Melanocyte of skin (primary cell): ENCODE measurements at places on chromosomes 2 and 18. TPM values are rescaled to one million over a fixed set of nuclear protein-coding genes. Genes with fewer than 3 reads are reported as not detected.

The CCDC150 gene
- total RNA-seq: 6.5 and 8.0 TPM in 2 replicates

The CHRNA1 gene
- 0.34 and 0.36 TPM in 2 replicates for total RNA-seq

The ERFE gene
- 0.34 and 0.36 TPM in 2 replicates for total RNA-seq

The UGT1A5 gene
- total RNA-seq: not detected in 2 replicates

The FZD7 gene
- total RNA-seq: 2.7 and 5.2 TPM in 2 replicates

The RUFY4 gene
- 0.15 TPM in 1 of 2 replicates, not detected in the other for total RNA-seq

The AGAP1 gene
- 13.7 and 15.7 TPM in 2 replicates for total RNA-seq

The HNRNPA3 gene
- total RNA-seq: 47.6 and 52.1 TPM in 2 replicates

The FN1 gene
- 138 and 632 TPM in 2 replicates for total RNA-seq

The CFAP210 gene
- total RNA-seq: not detected in 2 replicates

The CYTIP gene
- not detected in 2 replicates for total RNA-seq

The SLC30A3 gene
- total RNA-seq: under 0.01 TPM in 1 of 2 replicates, not detected in the other

The CUL3 gene
- 54.6 and 66.6 TPM in 2 replicates for total RNA-seq

The GALNT3 gene
- 44.0 and 45.2 TPM in 2 replicates for total RNA-seq

The NEB gene
- 1.4 and 1.5 TPM in 2 replicates for total RNA-seq

The CLEC4F gene
- under 0.01 and 0.36 TPM in 2 replicates for total RNA-seq

The ALPP gene
- not detected in 2 replicates for total RNA-seq

The DNAJC5G gene
- not detected in 2 replicates for total RNA-seq

The MC5R gene
- not detected in 2 replicates for total RNA-seq

The IL1A gene
- not detected in 2 replicates for total RNA-seq

The BMP10 gene
- not detected in 2 replicates for total RNA-seq

The FAM110C gene
- not detected in 2 replicates for total RNA-seq

The KCNE4 gene
- total RNA-seq: 17.3 and 19.6 TPM in 2 replicates
